ENCODE measurements at places on chromosomes 1 and 21. TPM values are rescaled to one million over a fixed set of nuclear protein-coding genes. Genes with fewer than 3 reads are reported as not detected.

Gene ANKRD35
- total RNA-seq: not detected

Gene HCN3
- 6.6 TPM for total RNA-seq

Gene AMY2A
- not detected for total RNA-seq

Gene SMPDL3B
- 1.1 TPM for total RNA-seq

Gene COL8A2
- 0.08 TPM for total RNA-seq

Gene CDC20
- 204 TPM for total RNA-seq

Gene LRRC52
- total RNA-seq: not detected
